Hematopoietic multipotent progenitor cell treated with erythropoietin and hydrocortisone succinate and interleukin-3 and kit ligand, for 6 days (in vitro differentiated cells): ENCODE measurements at places on chromosomes 5 and 9.

DNA sequence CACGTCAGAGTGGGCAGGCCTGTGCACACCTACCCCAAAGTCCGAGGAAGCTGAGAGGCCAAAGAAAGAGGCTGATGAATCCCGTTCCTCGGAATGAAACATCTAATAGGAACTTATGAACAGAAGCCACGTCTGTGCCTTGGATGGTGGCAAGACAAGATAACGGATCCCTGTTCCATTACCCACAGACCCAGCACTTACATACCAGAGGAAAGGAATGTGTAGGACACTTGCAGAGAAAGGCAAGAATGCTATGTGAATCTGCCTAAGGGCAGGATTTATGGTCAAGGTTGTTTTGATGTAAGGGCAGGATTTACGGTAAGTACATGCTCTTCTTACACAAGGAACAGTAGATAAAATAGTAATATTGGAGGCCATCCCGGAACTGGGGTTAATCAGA, 93.2 kb downstream of the WDR41 start:
- DNase-seq = no peak

DNA sequence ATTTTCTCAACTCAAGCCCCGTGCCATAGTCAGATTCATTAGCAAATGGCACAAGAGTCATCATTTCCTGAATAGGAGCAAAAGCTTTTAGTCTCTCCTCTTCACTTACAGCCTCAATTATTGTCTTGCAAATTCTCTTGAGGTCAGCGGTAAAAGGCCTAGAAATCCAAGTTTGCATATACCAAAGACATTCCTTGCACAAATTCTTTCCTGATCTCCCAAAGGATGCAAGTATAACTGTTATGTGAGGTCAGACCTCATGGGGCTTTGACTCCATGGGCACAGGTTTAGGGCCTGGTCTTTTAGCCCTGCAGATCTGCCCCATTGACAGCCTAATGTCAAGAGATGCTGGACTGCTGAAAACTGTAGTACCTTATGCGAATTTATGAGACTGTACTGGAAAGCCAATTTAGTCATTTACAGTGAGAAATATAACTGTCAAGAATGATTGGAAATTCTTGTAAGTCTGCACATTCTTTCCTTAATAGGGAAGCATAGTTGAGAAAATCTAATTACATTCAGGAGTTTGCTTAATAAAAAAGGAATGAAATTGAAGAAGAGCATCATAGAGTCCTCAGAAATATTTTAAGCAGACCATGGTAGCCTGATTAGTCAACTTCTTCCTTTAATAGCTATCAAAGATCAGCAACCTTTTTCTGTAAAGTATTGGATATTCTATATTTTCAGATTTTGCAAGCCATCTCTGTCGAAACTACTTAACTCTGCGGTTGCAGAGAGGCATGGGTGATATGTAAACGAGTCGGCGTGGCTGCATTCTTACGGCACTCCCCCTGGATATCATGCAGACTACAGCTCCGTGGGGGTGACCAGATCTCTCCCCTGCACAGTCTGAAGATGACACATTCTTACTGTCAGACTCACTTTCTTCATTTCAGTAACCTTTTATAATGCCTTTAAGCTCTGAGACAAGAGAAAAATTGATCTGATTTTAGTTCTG, 45.2 kb downstream of the GCNT4 start:
- no peak for DNase-seq

GRCh38 chr9:8262625-8263622, 463.3 kb upstream of the DMAC1 start:
- DNase-seq = no peak

- DNase-seq = no peak
Observed at GRCh38 chr9:1927546-1927945, 87.6 kb upstream of the SMARCA2 start.

DNA sequence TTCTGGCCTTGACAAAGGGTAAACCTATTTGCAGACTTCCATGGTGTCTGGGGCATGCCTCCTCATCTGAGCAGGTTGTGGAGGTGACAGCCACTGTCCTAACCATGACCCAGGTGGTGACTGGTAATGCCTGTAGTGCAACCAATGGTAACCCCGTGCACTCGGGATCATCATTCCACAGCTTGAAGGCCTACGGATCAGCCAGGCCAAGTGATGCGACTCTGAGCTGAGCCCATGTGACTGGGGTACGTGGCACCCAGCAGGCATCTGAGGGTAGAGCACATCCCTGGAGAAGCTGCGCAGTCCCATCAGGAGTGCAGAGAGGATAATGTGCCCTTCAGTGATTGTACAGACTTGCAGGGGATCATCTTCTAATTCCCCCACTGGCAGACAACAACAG, 35.0 kb downstream of the DROSHA start:
- no peak for DNase-seq

- peak; percentile 74 for DNase-seq
Observed at GRCh38 chr9:91426123-91426745, 2.6 kb upstream of the NFIL3 start.

- DNase-seq = no peak
Observed at GRCh38 chr9:125646217-125646616, 60.8 kb downstream of the MAPKAP1 start.

- no peak for DNase-seq
Observed at GRCh38 chr5:14753292-14753691, 88.8 kb downstream of the OTULIN start.

- DNase-seq = peak; percentile 43
Observed at GRCh38 chr9:72396247-72397091, 31.5 kb upstream of the ZFAND5 start.

- peak; percentile 83 for DNase-seq
Observed at GRCh38 chr5:177455036-177455660, 8.5 kb downstream of the PRR7 start.

DNA sequence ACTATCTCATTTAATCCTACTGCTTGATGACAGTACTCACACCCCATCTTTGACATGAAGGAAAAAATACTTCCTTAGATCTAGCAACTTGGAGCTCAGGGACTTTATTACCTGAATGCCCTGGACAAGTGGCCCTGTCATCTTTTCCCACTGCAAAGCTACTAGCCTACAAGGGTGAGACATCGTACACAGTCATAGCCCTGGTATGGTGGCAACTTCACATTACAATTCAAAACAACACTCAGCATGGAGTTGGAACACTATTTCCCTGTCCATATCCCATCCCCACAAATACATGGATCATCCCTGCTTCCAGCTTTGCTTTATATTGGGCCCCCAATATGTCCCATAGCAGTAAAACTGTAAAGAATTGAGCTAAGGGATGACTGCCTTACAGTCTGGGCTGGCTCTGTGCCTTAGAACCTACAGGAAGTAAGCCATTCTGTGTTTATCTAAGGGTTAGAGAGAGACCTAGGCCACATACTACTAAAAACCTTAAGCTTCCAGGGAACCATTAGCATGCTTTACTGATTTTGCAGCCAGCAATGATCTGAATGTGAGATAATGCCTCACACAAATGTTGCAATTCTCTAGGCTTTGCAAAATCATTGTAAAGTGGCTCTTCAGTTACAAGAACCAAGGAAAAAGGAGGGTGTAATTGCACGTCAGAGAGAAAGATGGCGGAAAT, 55.9 kb downstream of the OTULIN start:
- peak; percentile 47 for DNase-seq

GRCh38 chr5:93573354-93574351, 7.4 kb downstream of the NR2F1-AS1 start:
- no peak for DNase-seq
